ENCODE measurements at places on chromosomes 4 and X.
A peak's percentile ranks its signal among the peaks of the same experiment; 100 is the strongest.

DNA sequence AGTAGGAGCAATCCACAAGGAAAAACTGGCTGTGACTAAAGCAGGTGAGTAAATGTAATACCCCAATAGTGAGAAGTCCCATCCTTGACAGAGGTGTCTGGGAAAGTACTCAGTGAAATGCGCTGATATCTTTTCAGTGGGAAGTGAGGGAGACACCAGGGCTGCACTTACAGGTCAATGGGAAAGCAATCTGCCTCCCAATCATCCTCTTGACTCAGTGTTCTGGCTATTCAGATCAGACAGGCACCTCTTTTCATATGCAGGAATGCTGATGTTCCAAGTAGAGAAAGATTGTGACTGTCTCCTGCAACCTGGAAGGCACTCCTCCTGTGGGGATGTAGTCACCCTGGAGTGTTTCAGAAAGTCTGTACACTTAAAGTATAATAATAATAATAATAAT, 39.9 kb upstream of the SPIN2A start:
- DNase-seq, result no peak

DNA sequence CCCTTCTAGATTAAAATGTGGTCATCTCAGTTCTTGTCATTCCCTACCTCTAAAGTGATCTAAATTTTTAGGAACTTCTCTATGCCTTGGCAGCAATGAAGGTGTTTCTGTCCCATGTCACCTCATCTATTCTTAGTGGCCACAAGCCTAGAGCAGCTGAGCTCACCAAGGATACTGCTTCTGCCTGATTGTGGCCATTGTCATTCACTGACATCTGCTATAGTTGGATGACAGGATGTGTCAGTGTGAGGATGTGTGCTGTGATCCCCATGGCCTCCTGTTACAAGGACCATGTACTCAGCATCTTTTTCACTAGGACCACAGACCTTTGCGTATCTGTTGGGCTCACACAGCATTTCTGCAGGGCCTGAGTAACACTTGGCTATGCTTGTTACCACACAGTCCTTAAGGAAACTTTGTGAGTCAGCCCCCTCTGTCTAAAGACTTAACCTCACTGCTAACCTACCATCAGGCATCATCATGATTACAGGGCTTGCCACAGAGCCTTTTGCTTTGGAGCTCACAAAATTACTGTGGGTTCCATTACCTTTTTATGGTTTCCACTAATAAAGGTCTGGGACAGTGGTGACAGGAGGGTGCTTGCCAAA, 421.0 kb downstream of the ADAM29 start:
- DNase-seq, result no peak

- no peak for DNase-seq
Observed at GRCh38 chrX:38342853-38343778, 9.3 kb upstream of the OTC start.

GRCh38 chrX:69107231-69107739, 58.0 kb downstream of the PJA1 start:
- DNase-seq, result no peak

DNA sequence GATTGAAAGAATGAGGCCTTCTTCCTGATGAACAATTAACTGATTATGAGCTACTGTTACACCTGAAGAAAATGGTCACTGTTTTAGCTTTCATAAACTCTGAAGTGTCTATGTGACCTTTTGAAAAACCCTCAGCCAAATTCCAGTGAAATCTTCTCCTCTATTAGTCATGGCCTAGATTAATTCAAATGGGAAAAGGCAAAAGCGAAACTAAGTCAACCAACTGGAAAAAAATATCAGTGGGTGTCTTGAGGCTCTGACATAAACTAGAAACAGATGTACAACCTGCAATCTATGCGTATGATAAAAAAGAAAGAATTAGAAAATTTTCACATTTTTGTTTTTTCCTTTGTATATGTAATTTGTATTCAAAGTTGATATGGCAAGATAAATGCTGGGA, 169.4 kb upstream of the BANK1 start:
- no peak for DNase-seq

DNA sequence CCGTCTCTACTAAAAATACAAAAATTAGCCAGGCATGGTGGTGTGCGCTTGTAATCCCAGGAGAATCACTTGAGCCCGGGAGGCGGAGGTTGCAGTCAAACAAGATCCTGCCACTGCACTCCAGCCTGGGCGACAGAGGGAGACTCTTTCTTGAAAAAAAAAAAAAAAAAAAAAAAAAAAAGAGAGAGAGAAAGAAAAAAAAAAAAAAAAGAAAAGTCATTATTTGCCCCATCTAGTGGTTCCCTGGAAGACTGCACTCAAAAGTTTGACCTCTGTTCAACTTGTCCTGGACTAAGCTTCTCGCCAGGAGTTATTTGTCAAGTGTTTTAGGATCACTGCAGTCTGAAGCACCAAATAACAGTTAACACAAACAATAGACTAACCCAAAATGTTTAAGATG, 45.3 kb upstream of the KCTD8 start:
- DNase-seq, result peak; percentile 4

DNA sequence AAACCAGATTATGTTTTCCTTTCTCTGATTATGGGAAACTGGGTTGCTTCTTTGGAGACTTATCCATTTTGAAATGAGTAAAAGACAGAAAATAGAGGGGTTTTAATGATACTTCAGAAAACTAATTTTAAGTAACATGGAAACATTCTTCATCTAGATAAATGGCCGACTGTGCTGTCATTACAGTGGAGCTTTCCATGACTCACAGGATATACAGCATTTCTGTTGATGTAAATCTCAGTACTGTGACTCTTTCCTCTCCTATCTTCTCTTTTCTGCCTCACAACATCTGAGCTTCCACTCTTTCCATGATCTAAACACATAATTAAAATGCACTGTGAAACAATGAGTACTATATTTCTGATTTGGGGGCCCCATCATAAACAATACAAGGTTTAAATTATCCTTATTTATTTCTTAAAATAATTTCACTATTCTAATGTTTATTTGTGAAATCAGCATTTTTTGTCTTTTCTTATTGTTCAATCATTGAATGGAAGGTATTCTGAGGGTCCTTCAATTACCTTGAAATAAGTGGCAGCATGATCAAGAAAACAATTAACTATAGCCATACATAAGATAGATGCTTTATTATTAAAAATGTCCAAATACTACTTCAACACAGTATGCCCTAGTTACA, 19.3 kb downstream of the SEC24D start:
- no peak for DNase-seq

- DNase-seq, result no peak
Observed at GRCh38 chr4:185457136-185457535, 14.4 kb downstream of the CCDC110 start.

DNA sequence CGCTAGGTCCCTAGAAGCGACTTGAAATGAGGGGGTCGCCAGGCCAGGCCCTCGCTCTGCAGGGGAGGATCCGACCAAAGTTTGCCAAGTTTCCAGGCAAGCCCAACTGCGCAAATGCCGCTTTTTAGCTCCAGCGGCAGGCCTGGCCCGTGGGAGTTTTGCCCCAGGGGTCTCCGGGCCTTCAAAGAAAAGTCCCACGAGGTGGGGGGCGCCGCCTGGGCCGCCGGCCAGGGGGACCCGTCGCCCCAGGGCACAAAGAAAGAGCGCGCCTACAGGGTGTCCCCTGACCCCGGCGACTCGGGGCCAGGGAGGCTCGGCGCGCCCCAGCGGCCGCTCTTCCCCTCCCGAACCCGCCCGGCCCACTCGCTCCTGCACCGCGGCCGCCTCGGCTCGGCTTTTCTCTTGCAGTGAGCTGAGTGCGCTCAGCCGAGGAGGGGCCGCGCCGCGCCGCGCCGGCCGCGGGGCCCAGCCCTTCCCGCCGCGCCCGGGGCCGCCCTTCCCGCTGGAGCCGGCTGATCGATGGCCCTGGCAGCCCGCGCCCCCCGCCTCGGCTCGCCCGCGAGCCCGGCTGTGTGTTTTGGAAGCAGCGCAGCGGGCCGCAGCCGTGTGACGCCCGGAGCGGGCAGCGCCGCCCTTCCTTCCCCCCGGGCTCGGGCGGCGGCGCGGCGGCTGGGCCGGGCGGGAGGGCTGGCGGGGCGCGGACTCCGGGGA, 754 bp upstream of the KLF3 start:
- peak; percentile 46 for DNase-seq

GRCh38 chr4:169846396-169846795, 88.7 kb upstream of the HPF1 start:
- DNase-seq, result no peak

DNA sequence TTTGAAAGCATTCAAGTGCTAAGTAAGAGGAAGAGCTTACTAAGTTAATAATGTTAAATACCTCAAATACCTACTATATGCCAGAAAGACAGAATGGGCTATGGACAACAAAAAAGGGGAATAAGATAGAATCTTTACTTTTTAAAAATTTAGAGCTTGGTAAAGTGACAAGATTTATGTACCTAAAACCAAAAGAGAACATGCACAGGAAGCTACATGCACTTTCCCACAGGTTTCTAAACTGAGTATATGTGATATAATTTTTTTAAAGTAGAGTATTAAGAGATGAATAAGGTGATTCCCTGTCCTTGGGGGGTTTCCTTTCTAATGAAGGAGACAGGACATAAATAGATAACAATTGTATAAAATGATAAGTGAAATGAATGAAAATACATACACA, 30.7 kb downstream of the SLC4A4 start:
- no peak for DNase-seq

- DNase-seq, result peak; percentile 50
Observed at GRCh38 chrX:137031517-137032340, 2.1 kb downstream of the GPR101 start.

- DNase-seq, result peak; percentile 32
Observed at GRCh38 chr4:126627255-126627654, 1005.5 kb upstream of the INTU start.

DNA sequence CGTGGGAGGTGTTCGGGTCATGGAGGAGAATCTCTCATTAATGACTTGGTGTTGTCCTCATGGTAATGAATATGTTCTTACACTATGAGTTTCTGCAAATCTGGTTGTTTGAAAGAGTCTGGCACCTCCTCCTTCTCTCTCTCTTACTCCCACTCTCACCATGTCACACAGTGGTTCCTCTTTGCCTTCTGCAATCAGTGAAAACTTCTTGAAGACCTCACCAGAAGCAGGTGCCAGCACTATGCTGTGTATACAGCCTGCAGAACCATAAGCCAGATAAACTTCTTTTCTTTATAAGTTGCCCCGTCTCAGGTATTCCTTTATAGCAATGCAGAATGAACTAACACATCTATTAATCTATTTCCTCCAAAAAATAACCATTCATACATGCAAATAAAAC, 275.0 kb downstream of the ANTXR2 start:
- DNase-seq, result no peak

DNA sequence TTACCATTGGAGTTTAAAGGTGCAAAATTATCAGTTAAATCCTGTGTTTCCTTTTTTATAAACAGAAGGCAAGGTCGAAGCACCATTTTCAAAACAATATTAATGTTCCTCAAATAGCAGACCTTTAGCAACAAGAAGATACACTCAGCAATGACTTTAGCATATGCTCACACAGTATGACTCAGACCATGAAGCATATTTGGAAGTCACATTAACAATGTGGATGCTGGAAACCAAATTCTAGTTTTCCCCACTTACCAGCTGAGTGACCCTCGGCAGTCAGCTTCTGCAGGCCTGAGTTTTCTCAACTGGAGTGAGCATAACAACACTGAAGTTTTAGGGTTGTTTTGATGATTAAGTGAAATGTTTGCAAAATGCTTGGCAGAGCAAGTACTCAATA, 130.5 kb downstream of the ANK2 start:
- no peak for DNase-seq

GRCh38 chrX:42818151-42818921, 40.4 kb upstream of the PPP1R2C start:
- no peak for DNase-seq

DNA sequence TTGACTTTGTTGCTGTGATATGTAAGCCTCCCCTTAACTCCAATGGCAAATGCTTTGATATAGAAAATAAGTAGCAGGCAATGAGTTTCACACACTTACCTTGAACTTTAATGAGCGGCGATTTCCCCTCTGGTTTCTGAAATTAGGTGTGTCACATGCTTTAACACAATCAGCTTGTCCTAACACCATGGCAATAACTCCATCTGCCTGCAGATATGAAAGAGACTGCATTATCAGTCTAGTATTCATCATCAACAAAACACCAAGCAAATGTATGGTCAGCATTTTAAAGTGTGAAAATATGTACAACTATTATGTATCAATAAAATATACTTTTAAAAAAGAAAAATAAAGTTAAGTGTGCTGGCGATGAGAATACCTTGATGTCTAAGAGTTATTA, 128.8 kb upstream of the FAM9B start:
- no peak for DNase-seq

DNA sequence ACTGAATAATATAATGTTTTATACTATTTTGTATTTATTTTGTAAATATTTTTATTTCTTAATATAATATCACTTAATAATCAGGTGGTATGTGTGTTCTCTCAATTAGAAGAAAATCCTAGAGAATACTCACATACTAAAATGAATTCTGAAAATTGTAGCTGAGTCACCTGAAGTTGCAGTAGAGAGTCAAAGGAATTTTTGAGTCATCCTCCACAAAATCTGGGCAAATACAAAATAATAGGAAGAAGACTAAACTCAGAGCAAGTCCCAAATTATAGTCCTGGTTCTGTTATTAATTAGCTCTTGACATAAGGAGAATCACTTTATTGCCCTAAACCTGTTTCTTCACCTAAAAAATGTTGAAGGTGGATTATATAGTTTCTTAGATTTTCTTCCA, 57.8 kb downstream of the SPATA4 start:
- DNase-seq, result no peak

DNA sequence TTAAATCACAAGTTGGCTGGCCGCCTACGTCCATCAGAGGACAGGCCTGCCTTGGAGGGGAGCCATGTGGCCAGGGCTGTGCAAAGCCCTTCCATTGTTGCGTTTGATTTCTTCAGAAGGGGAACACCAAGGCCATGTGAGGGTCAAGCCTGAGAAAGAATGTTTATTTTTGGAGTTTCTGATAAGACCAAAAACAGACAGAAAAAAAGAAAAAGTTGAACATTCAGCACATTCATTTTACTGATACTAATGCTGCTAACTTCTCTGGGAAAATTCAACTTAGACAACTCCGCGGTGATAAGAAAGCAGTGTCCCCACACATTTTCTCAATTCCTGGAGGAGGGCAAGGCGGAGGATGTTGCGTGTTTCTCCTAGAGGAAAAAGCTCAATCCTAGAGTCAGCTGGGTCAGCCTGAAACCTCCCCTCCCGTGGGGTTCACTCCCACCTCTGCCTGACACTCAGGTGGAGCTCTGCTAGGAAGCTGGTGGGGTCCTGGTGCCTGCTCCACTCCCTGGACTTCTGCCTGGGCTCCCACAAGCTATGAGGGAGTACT, 63.5 kb downstream of the ANAPC4 start:
- no peak for DNase-seq

DNA sequence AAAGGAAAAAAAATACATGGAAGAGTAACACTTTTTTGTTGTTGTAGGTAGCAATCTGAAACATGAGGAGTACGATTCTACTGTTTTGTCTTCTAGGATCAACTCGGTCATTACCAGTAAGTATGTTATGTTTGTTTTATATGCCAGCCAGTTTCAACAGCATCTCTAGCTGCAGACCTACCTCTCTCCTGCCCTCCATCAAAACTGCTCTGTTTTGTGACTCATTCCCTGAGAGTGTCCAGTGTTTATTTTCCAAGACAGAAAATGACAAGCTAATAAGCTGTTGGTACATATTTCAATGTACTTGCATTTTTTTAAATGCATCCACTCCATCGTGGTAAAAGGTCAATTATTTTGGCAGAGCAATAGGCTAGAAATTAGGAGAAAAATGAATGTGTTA, 347 bp downstream of the AMTN start:
- no peak for DNase-seq
